ENCODE measurements at places on chromosomes 7 and 10.

DNA sequence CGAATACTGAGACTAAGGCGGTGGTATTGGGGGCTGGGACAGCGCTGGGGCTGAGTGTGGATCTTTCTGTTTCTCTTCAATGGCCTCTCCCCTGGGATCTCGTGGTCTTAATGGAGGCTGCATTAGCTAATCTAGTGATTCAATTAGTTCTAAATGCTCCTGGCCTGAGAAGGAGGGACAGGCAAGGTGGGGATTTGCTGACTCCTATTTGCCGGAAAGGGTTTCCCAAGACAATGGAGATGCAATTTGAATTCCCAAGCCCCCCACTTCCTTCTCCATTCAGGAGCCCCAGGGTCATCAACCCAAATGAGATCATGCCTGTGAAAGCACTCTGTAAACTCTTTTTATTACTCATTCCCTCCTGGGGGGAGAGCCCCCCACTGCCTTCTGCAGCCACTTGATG is 111.7 kb upstream of the PLXNA4 start:
- no peak for DNase-seq

GRCh38 chr7:71716690-71717089 is 584.7 kb downstream of the GALNT17 start:
- no peak for DNase-seq

DNA sequence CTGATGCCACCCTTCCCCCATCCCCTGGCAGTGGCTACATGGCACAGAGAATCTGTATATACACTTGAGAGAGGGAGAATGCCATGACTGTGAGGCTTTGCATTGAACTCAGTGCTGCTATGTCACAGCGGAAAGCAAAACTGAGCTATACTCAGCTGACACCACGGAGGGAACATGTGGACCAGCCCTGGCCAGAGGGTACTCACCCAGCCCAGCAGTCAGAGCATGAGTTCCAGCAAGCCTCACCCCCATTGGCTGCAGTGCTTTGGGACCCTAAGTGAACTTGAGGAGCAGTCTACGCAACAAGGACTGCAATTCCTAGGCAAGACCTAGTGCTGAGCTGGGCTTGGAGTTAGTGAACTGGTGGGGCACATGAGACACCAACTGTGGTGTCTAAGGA is 10.3 kb upstream of the AOC1 start:
- no peak for DNase-seq

- no peak for DNase-seq
Measured at GRCh38 chr10:110502072-110502845, 4.6 kb downstream of the DUSP5 start.

GRCh38 chr7:84251277-84251781 is 56.7 kb upstream of the SEMA3A start:
- no peak for DNase-seq

GRCh38 chr7:45026984-45027773 is 27.2 kb downstream of the CCM2 start:
- DNase-seq, result no peak

- no peak for DNase-seq
Measured at GRCh38 chr10:58585435-58585834, 72.8 kb downstream of the BICC1 start.

DNA sequence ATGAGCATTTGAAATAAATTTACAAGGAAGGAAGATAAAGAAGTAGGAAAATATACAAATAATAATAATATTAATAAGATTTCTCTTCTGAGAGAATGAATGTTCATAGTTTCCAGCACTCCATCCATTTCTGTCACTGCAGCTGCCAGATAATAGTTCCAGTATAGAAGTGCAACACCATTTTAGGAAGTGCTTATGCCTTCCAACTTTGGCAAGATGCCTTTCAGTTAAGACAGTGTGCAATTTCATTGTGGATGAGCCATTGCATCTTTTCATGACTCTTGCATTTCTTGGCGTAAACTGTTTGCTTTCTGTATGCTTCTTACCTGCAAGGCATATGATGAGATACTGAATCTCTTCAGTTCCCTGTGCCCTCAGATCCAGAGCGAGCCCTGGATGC is 185.0 kb downstream of the PDE1C start:
- no peak for DNase-seq

DNA sequence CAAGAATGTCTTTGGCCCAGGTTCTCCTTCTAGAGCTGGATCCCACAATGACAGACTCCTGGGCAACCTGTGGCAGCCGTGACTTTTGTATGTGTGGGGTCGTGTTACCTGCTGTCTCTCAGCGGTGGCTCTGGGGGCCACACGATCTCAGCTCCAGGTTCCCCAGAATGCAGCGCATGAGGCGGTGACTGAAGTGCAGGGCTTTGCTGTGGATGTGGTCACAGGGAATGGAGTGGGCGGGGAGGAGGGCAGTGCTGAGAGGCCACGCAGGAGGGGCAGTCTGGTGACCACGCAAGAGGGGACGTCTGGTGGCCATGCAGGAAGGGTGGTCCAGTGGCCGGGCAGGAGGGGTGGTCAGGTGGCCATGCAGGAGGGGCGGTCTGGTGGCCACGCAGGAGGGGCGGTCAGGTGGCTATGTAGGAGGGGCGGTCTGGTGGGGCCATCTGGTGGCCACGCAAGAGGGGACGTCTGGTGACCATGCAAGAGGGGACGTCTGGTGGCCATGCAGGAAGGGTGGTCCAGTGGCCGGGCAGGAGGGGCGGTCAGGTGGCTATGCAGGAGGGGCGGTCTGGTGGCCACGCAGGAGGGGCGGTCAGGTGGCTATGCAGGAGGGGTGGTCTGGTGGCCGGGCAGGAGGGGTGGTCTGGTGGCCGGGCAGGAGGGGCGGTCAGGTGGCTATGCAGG is 112.7 kb downstream of the ACTR3B start:
- DNase-seq, result no peak

GRCh38 chr7:93821463-93821862 is 69.1 kb downstream of the TFPI2 start:
- DNase-seq, result no peak

GRCh38 chr7:72217151-72217550 is 195.0 kb downstream of the CALN1 start:
- DNase-seq, result no peak

DNA sequence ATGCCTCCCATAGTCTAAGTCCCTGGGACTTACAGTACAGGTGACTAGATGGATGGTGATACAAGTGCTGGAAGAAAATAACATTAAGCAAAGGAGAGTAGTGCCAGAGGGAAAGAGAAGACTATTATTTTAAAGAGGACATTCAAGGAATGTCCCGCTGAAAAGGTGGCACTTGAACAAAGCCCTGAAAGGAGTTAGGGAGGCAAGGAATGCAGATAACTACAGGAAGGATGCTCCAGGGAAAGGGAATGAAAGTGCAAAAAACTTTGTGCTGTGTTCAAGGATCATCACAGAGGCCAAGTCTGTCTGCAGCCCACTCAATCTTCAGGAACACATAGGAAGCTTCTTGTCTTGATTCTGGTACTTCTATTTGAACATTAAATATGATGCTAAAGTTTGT is 14.9 kb downstream of the ANKMY2 start:
- no peak for DNase-seq

DNA sequence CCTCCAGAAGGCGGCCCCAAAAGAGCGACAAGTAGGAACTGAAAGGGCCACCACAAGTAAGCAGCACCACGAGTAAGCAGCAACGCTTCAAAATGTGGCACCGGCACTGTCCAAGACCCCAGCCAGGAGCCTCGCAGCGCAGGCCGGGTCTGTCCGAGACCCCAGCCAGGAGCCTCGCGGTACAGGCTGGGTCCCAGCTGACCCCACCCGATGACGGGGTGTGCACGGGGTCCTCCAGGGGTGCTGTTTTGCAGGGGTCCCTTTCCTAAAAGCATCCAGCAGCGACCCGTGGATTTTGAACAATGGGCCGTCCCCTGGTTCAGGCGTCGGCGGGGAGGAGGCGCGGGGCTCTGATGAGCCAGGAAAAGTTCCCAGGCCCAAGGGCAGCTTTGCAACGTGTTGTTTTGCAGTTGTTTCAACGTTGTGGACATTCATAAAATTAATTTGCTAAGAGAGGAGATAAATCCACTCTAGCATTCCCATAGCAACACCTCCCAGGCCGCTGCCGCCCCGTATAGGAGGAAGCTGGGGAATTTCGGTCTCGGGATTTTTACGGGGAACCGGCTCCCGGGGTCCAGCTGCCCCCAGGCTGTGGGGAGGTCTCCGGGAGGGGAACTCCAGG is 51.6 kb upstream of the PDGFA start:
- DNase-seq, result no peak

GRCh38 chr7:88540012-88540411 is 219.5 kb upstream of the ZNF804B start:
- DNase-seq, result no peak

DNA sequence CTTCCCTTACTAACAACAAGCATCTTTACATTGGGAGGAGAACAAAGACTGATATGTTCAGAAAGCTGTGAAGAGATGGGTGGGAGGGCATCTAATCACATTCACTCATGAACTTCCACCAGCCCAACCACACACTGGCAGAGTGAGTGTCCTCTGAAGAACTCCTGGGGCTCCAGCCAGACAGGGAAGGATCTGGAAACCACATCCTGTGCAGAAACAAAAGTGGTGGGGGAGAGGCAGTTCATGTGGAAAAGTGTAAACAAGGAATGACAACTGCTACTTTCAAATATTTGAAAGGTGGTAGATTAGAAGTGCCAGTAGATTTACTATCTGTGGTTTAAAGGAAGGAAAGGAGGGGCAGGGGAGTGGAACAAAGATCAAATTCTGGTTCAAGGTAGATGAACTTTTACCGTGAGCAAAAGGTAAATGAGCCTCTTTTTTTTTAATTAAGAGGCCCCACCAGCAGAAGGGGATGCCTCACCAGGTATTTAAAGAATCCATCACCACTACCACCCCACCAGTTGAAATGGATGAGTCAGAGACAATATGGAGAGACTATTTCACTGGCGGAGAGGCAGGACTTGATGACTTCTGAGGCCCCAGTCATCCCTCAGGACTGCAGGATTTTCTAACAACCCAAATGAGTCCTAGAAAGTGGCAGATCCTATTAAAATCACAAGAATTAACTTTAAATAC is 34.5 kb downstream of the GOT1 start:
- DNase-seq, result no peak

DNA sequence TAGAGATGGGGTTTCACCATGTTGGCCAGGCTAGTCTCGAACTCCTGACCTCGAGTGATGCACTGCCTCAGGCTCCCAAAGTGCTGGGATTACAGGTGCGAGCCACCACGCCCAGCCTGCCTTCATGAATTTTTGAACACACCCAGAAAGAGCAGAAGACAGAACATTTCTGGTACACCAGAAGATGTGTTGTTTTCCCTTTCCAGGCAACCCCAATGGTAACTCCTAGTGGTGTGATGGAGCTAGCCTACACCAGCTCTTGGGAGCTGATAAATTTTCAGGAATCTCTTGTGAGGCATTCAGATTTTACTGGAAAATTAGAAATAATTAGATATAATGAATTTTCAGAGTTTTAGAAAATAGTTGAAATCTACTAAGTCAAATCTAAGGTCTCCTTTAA is 904 bp upstream of the CCDC7 start:
- no peak for DNase-seq

GRCh38 chr10:48541144-48541795 is 63.6 kb downstream of the ARHGAP22 start:
- DNase-seq, result no peak

GRCh38 chr7:37354656-37355131 is 94.0 kb downstream of the ELMO1 start:
- no peak for DNase-seq

- DNase-seq, result no peak
Measured at GRCh38 chr10:79050896-79051555, 17.7 kb upstream of the ZMIZ1 start.

DNA sequence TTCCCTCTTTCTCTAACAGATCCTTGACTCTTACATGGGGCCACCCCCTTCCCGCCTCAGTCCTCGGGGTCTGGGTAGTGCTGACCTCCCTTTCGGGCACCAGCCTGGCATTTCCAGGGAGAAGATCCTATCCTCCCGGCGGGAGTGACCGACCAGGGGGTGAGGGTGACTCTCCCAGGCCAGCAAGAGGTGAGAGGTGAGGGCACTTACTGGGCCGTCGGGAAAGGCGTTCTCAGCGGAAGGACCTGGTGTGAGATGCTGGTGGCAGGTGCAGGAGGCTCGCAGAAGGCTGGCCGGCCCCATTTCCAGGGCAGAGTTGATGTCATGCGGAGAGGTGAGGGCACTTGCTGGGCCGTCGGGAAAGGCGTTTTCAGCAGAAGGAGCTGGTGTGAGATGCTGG is 4.2 kb upstream of the FOXL3 start:
- no peak for DNase-seq

DNA sequence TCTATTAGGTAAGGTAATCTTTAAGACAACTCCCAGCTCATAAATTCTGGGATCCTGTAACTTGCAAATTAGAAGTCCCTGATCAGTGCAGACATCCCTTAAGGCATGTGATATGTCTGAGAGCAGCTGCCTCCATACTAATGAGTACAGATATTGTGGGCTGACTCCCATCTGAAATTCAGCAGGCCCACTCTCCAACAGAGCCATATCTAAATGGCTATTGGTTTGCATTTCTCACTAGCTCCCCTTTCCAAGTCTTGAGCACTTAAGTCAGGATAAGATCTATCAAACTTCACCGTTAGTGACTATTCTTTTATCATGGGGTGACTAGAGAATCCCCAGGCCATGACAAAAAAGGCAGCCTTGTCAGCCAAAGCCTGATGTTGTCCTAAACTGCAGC is 785.4 kb downstream of the IPMK start:
- no peak for DNase-seq

- no peak for DNase-seq
Measured at GRCh38 chr10:118531105-118531852, 64.2 kb downstream of the PRLHR start.

GRCh38 chr7:99078416-99078815 is 65.5 kb downstream of the SMURF1 start:
- DNase-seq, result no peak

DNA sequence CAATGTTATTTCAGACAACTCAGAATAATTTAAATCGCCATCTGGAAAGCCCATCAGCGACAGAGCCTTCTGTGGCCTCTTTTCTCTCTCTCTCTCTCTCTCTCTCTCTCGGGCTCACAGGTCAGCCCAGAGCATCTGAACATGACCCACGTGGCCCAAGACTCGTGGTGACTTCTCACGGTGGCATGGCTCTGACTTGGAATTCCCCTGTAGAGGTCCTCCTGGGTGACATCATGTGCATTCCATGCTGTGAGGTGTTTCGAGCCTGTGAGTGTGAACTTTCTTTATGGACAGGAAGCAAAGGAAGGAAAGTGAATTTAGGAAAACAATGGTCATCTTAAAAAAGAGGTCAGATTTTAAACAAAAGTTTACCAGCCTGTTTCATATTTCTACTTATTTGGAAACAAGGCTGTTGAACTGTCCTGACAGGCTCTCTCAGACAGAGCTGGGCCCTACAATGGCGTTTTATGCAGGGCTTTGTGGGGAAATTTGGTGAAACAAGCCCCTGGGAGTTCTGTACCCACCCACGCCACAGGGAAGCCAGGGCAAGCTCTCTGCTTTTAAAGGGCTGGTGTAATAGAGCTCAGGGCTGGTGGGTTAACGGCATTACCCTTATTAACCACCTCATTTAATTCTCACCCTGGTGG is 359.7 kb upstream of the ZNF32 start:
- DNase-seq, result no peak
